ENCODE measurements at places on chromosomes 5 and 9.
A peak's percentile ranks its signal among the peaks of the same experiment; 100 is the strongest.

- DNase-seq, result no peak
These were observed 669.2 kb upstream of the ACO1 start for GRCh38 chr9:31715250-31715649.

DNA sequence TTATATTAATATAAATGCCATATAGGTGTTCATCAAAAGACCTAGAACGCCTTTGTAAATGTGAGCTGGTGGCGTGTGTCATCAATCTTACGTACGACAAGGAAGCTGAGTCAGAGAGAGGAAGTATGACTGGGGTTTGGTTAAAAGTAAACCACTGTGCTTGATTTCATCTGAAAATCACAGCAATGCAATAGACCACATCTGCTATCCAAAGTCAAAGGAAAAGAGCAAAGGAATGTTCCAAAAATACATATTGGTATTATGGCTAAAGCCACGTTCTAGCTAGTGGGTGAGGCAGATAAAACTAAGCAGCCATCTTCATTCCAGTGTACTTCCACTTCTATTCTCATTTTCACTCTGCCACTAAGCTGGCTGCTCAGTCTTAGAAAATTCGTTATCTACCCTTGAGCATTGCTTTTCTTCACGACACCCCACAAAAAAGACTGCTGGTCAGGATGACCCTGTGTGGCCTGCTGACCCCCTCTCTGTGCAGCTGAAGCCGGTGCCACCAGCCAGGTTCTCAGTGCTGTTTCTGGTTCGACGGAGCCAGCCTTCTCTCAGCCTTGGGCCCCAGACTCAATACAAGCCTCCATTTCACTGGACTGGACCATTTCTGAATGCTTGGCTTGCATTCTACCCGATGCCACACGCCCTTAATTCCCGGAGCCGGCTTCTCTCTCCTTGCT lies 23.8 kb downstream of the SHC3 start:
- DNase-seq, result peak; percentile 84

- DNase-seq, result no peak
These were observed 22.4 kb upstream of the CAVIN4 start for GRCh38 chr9:100555471-100555870.

GRCh38 chr9:14348123-14348372 lies 34.1 kb upstream of the NFIB start:
- DNase-seq, result no peak

DNA sequence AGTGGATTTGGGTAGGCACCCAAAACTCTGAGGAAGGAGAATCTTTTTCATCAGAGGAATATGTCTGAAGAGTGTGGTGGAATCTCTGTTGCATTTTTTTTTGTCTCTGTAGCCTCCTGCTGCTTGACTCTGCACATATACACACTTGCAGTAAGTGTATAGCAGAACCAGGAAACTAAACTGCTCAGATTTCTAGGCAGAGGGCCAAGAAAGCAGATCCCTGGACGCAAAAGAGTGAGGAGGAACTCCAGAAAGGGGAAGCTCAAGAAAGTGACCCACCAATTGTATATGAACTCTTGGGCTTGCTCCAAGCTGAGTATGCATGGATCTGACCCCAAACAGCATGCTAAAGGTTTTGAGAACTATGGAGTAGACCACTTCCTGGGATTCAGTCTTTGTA lies 181.8 kb downstream of the GADD45G start:
- DNase-seq, result peak; percentile 94

DNA sequence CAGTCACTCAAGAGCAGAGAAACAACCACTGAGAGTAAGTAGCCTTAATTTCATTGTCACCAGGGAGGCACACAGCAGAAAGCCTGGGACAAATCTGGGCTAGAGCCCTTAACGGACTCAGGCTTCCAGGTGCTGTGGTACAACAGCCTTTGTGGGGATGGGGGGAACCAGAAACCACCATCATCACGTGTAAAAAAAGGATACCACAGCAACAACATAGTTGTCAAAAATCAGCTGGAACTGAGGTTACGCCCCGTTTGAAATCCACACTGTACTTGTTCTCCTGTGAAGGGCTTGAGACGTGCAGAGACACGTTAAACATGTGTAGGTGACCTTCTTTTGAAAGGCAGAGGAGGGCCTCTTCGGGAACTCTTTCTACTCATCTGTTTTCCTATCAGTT lies 16.6 kb upstream of the PLPP1 start:
- no peak for DNase-seq

DNA sequence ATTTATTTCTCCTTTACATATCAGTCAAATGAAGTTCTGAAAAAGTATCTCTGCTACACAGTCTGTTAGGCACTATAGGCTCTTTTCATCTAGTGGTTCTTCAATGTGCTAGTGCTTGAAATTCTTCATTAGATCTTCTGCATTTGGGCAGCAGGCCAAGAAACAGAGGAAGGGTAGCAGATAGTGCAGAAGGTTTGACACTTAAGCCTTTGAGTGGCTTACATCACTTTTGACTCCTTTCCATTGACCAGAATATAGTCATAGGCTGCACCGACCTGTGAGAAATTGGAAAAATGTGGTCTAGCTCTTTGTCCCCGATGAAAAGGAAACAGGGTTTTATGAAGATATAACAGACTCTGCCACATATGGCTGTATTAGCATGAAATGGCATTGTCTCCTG lies 459.5 kb upstream of the PTGER4 start:
- DNase-seq, result no peak

- DNase-seq, result no peak
These were observed 1.6 kb downstream of the HBEGF start for GRCh38 chr5:140344683-140345423.

DNA sequence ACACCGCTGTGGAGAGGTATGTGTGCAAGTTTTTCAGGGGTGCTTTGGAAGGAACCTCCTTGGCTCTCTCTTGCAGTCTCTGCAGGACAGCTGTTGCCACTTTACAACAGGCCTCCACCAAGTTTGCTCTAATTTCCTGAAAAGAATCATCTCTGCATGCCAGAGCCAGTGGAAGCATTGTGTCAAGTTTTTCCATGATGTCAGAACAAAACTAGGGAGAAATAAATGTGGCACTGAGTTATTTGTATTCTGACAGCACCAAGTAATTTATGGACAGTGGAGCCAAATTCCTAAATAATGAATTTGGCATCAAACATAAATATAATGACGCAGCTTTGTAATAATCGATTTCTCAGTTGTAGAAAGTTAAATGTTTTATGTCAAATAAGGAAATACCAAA lies 146.9 kb downstream of the KIAA0825 start:
- DNase-seq, result no peak

DNA sequence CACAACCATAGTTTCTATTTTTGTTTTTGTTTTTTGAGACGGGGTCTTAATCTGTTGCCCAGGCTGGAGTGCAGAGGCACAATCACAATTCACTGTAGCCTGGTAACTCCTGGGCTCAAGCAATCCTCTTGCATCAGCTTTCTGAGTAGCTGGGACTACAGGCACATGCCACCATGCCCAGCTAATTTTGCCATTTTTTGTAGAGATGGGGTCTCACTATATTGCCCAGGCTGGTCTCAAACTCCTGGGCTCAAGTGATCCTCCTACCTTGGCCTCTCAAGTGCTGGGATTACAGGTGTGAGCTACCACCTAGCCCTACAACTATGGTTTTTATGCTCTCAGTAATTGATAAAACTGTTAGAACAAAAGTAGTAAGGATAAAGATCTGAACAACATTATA lies 147.5 kb upstream of the SHB start:
- no peak for DNase-seq

GRCh38 chr5:55817030-55817429 lies 34.1 kb upstream of the IL31RA start:
- DNase-seq, result no peak

DNA sequence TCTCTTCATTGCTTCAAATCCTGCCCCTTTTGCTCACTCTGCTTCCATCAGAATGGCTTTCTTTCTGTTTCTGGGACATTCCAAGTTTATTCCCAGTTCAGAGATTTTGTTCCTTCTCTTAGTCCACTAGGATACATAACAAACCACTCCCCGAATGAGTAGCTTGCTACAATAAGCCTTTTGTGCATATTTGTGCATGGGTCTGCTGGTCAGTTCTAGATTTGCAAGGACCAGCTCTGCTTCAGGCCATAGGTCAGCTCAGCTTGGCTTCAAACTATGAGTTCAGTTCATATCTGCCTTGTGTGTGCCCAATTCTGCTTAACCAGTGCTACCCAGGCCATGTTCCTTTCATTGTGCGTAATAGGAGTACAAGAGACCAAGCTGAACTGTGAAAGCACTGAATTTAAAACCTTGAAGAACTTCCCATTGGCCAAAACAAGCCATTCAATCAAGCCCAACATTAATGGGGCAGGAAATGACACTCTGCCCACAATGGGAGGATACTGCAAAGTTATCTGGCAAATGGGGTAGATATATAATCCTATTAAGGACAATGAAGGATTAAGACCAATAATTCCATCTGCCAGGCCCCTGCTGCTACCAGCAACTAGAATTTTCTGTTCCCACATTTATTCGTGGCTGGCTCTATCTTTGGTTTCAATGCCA lies 328.8 kb downstream of the PRELID2 start:
- DNase-seq, result no peak

DNA sequence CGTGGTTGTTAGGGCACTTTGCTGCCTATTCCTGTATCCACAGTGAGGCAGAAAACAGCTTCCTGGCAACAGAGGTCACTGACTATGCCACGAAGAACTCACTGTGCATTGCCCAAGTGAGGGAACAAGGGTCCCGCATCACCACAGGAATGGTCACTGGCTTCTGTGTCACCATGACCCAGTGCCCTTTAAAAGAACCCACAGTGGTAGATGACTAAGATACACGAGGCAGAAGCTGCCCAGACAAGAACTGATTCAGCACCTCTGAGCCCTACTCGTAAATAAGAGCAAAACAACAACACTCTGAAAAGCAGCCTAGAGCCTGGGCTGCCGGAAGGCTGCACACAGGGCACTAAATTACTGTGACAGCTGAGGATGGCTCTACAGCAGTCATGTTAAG lies 236.6 kb upstream of the RASEF start:
- peak; percentile 83 for DNase-seq

- DNase-seq, result no peak
These were observed 152.1 kb downstream of the GNAQ start for GRCh38 chr9:77879437-77879943.

- DNase-seq, result no peak
These were observed 67.2 kb upstream of the IFNE start for GRCh38 chr9:21549251-21549765.

GRCh38 chr5:115583474-115583873 lies 18.8 kb downstream of the TICAM2 start:
- DNase-seq, result no peak

GRCh38 chr5:179051784-179052183 lies 8.4 kb upstream of the ZNF354C start:
- DNase-seq, result no peak

DNA sequence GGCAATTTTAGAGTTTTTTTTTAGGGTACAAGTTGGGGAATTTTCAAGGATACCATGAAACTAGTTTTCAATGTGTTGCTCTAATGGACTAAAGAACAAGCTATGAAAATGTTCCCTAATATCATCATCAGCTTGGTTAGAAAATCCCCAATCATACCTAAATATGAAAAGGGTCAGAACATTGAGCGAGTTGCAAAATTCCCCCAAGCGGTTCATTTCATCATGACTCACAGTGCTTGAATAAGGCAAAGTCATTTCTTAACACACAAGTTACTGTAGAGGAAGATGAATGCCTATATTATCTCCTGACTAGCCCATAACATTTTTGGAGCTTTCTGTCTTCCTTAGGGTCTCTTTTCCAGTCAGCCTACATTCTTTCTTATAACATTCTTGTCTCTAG lies 62.7 kb downstream of the ST8SIA4 start:
- peak; percentile 80 for DNase-seq

Data from inflammatory macrophage (primary cell).